ENCODE measurements at places on chromosomes 12 and 14. TPM values are rescaled to one million over a fixed set of nuclear protein-coding genes. Genes with fewer than 3 reads are reported as not detected.

The STON2 gene
- not detected for total RNA-seq

The SLC41A2 gene
- total RNA-seq: 13.1 TPM

The AJUBA gene
- total RNA-seq: 0.37 TPM

The A2M gene
- total RNA-seq: not detected

The CDKN3 gene
- total RNA-seq: 157 TPM

The TAC3 gene
- total RNA-seq: not detected

The KCNMB4 gene
- total RNA-seq: 8.7 TPM

The PTCSC3 gene
- not detected for total RNA-seq

The KLRK1 gene
- 35.4 TPM for total RNA-seq

The ZNF84 gene
- 37.9 TPM for total RNA-seq

The PROX2 gene
- total RNA-seq: 0.76 TPM

The TEX52 gene
- 0.29 TPM for total RNA-seq

The SIX4 gene
- 2.4 TPM for total RNA-seq

The KITLG gene
- not detected for total RNA-seq

The CLEC4A gene
- 0.99 TPM for total RNA-seq

The LDHB gene
- 999 TPM for total RNA-seq

The GPRC5D gene
- not detected for total RNA-seq

The SYNDIG1L gene
- total RNA-seq: not detected

The DEGS2 gene
- total RNA-seq: 14.6 TPM

The WNK1 gene
- 131 TPM for total RNA-seq

The AKAP3 gene
- 2.4 TPM for total RNA-seq

The C14orf180 gene
- not detected for total RNA-seq

The SERPINA12 gene
- not detected for total RNA-seq

The ABCD2 gene
- total RNA-seq: 2.4 TPM

The STYK1 gene
- 0.11 TPM for total RNA-seq

The HOXC9 gene
- 0.42 TPM for total RNA-seq

The RPL10L gene
- not detected for total RNA-seq

The KRT80 gene
- not detected for total RNA-seq

The FAM90A1 gene
- total RNA-seq: not detected

The SDSL gene
- total RNA-seq: not detected

The GPR68 gene
- total RNA-seq: 0.84 TPM

The POTEG gene
- 2.0 TPM for total RNA-seq

The C12orf54 gene
- not detected for total RNA-seq

The AP5M1 gene
- 50.4 TPM for total RNA-seq

The LRRC10 gene
- not detected for total RNA-seq

The TTC9 gene
- 14.1 TPM for total RNA-seq

The KRT74 gene
- total RNA-seq: not detected

The HOXC6 gene
- total RNA-seq: 2.7 TPM

The OR4E2 gene
- not detected for total RNA-seq
